ENCODE measurements at places on chromosomes 5 and 9. TPM values are rescaled to one million over a fixed set of nuclear protein-coding genes. Genes with fewer than 3 reads are reported as not detected.

The GRXCR2 gene
- not detected for total RNA-seq

The TMC1 gene
- total RNA-seq, result 1.6 TPM

The RASGRF2 gene
- total RNA-seq, result 15.3 TPM

The KIF4B gene
- 0.30 TPM for total RNA-seq

The CER1 gene
- total RNA-seq, result not detected

The PCDHAC2 gene
- 0.30 TPM for total RNA-seq

The CRB2 gene
- not detected for total RNA-seq

The KIF27 gene
- 4.1 TPM for total RNA-seq

The PLAC8L1 gene
- total RNA-seq, result not detected

The TEK gene
- 110 TPM for total RNA-seq

The FBP2 gene
- not detected for total RNA-seq
